ENCODE measurements at places on chromosomes 7 and 10.

- no peak for DNase-seq
Observed at GRCh38 chr7:75756991-75757676, 14.9 kb downstream of the CCL26 start.

DNA sequence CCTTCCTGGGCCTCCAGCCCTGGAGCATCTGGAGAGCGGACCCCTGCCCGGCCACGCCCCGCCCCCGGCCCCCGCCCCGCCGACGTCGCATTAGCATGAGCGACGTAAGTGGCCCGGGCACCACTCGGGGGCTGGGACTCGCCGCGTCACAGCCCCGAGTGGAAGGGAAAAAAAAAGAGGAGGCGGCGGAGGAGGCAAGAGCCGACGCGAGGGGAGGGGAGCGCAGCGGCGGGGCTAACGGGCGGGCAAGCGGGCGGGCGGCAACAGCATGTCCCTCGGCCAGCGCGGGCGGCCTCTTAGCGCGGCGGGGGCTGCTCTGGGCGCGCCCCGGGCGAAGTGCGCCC lies at the start of gene SLC18A3:
SLC18A3 (plus strand) TSS at position 197 of the 344 bp plus-strand sequence. CDS start 431 bp downstream, outside the sequence.
- no peak for DNase-seq

DNA sequence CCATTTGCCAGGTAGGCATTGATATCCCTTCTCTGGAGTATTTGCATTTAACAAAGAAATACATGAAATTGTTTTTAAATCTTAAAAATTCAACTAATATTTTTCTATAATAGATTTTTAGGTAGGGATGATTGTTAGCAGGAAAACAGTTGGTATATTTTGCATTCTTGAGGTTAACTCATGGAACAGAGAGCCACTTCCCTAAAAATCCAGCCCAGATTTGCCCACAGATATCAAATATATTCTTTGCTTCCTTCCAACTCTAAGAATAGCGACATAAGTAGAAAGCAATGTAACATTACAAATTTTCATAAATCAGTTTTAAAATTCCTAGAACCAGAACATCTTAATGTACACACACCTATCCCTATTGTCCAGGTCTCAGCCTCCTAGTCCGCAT lies 45.0 kb upstream of the ANLN start:
- no peak for DNase-seq

DNA sequence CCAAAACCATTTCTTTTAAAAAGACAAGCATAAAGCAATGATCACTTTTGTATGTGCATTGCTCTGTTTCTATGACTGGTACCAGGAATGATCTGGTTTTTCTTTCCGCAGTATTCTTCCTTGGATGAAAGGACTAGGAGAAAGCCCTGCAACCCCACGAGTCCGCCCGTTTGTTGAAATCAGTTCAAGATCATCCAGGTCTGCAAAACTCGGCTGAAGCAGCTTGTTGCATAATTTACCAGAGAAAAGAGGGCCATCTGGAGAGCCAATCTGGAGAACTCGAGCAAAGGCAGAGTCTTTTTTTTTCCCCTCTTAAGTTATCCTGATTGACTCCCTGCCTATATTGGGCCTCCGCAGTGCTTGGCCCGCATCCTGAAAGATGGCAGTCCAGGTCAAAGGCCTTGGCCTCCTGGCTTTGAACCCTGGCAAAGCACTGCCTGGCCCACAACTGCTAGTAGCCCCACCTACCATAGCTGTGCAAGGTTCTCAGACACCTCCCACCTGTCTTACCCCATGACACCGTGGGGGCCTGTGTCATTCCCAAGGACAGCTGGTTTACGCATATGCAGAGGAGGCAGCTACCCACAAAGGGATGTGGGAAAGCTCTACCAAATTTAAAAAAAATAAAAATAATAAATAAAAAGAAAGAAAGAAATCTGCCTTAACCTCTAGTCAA lies 572.2 kb downstream of the INHBA start:
- DNase-seq: no peak

- DNase-seq: no peak
Observed at GRCh38 chr7:19772841-19773760, at the start of gene TMEM196. Gene TMEM196 (minus strand): TSS chr7:19773617. CDS start chr7:19772696, 921 bp downstream.

DNA sequence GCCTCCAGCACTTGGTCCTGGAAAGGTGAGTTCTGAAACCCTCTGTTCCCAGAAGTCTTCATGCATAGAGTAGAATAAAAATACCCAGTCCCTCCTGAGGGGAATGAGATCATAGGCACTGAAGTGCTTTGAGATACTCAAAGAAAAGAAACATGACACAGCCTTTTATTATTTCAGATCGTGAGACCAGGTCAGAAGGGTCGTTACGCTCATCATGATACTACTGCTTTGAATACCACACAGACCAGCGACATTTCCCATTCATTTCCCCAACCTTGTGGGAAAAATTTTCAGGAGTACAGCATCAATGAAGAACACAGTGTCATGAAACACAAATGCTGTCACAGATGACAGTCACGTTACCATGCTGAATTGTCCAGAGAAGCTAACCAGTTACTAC lies 15.0 kb downstream of the CLRN3 start:
- DNase-seq: no peak

DNA sequence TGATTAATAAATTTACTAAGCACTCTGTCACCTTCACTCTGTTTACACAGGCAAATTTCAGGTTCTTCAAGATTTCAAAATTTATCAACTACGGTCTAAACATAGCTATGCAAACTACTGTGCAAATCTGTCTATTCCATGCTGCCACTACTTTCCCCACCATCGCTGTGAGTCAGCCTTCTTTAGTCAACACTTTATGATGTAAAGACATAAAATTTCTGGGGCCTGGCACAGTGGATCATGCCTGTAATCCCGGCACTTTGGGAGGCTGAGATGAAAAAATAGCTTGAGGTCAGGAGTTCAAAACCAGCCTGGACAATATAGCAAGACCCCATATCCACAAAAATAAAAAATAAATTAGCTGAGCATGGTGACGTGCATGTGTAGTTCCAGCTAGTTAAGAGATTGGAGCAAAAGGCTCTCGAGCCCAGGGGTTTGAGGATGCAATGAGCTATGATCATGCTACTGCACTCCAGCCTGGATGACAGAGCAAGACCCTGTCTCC lies 42.6 kb downstream of the CNOT4 start:
- no peak for DNase-seq

- no peak for DNase-seq
Observed at GRCh38 chr7:6641305-6642035, 4.4 kb downstream of the ZNF316 start.

DNA sequence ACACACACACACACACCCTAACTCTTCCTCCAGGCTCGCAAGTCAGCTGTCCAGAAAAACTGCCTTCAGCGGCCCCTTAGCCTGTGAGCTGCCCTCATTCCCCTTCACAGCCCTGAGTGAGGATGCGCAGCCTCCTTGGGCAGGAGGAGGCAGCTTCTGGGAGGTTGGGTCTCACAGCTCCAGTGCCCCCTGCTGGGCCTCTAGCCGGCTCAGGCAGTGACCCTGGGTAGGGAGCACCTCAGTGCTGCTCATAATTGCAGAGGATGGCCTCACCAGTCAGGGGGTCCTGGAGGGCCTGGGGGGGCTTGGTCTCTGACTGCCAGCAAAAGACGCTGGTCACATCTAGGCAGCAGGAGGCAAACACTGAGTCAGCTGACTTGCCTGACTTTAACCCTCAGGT lies 43.7 kb downstream of the ZNF273 start:
- DNase-seq: no peak

DNA sequence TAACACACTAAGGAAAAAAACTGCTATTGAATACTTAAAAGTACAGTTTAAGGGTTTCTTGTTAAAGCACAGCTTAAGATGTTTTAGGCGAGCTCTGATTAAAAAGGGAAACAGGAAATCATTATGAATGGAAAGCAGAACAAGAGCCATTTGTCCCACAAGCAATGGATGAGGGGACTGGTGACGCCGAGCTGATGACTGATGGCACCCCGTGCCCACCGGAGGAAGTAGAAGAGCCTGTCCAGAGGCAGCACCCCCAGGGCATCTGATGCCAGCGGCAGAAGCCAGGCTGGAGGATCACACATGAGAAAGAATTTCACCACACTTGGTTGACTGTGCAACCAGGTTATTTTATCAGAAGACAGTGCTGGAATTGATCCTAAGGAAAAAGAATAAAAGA lies 15.0 kb upstream of the INSIG1 start:
- DNase-seq: no peak

DNA sequence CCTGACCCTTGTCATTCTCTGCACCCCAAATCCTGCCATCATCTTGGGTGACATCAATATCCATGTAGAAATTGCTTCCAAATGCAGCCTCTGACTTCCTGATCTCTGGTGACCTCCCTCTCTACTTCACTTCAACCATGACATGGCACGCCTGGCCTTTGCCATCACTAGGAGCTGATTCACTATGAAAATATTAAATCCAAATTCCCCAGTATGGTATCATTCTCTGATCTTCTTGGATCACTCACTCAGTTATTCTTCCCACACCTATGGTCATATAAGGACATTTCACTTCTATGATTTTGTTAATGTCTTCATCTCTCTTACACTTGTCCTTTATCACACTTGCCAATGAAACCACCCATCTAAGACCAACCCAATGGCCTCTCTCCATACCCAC lies 73.7 kb upstream of the ODAD2 start:
- DNase-seq: no peak

DNA sequence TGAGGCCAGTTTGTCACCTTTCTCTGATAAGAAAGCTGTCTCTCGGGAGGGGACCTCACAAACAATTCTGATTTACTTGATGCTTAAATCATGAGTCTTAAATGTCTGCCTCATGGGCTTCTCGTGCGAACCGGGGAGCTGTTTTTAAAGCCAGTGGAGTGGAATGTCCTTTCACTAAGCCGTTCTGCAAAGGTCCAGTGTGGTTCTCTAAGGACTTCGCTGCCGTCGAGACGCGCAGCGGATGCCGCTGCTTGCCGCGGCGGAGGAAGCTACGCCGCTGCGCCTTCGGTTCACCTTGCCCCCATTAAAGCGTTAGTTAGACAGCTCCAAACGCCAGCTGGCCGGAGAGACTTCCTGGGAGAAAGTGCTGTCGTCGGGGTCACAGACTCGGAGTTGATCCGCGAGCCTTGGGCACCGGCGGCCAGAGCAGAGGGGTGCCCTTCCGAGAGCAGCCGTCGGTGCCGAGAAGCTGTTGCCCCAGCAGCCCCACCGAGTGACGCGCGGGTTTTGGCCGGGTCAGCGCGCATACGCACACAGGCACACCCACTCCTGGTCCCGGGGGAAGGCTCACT lies 1.3 kb upstream of the HMX3 start:
- no peak for DNase-seq

- DNase-seq: no peak
Observed at GRCh38 chr7:39527951-39528350, 38.3 kb upstream of the YAE1 start.

- DNase-seq: no peak
Observed at GRCh38 chr7:80095545-80095944, 39.1 kb upstream of the GNAI1 start.

GRCh38 chr7:134083766-134084487 lies 43.2 kb upstream of the LRGUK start:
- no peak for DNase-seq

DNA sequence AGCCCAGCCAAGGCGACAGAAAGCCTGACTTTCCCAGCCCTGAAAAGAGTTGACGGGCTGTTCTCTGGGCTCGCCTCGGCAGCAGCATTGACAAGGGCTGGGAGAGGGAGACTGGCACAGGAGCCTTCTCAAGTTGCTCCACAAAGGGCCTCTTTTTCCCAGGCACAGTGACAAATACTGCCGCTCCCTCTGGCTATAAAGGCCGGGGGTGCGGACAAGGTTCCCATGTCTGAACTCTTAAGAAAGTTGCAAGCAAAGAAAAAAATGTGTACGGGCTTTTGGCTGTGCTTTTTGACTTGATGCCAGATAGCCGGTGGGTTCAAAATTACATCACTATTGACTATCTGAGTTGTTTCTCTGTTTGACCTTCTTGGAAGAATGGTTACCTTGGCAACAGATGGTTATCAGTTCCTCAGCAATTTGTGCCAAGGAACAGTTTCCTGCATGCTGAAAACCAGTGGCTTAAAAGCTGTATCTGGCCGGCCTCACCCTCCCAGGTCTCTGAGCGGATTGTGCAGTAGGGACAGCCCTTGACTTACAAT lies 115.9 kb upstream of the EEPD1 start:
- DNase-seq: no peak

- DNase-seq: no peak
Observed at GRCh38 chr7:127946847-127947246, 84.4 kb downstream of the LRRC4 start.

DNA sequence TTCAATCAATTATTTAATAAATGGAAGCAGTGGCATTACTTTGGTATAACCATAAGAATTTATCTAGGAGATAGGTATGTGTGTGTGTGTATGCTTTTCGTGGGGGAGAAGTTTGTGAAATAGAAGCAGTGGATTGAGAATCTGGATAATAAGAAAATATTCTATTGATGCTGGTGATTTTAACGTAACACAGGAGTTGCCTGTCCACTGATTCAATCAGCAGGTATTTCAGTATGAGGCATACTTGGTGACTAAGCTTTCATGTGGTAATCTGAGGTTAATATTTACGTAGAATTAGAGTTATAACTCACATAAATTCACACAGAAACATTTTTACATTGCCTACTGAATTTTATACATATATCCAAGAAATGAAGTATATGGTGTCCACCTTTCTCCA lies 568.0 kb downstream of the ZWINT start:
- no peak for DNase-seq

GRCh38 chr10:121531076-121531829 lies 67.0 kb downstream of the FGFR2 start:
- DNase-seq: no peak

DNA sequence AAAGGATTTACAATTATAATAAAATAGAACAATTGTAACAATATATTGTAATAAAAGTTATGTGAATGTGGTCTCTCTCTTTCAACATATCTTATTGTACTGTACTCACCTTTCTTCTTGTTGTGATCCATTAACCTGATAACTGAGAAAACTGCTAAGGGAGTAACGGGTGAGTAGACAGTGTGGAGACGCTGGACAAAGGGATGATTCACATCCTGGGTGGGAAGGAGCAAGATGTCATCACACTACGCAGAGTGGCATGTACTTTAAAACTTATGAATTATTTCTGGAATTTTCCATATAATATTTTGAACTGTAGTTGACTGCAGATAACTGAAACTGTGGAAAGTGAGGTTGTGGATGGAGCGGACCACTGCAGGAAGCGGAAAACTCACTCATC lies 91.2 kb upstream of the PLPP4 start:
- DNase-seq: no peak

GRCh38 chr10:112120491-112120890 lies 63.1 kb downstream of the GPAM start:
- no peak for DNase-seq

GRCh38 chr7:48634116-48634632 lies 290.2 kb upstream of the CDC14C start:
- DNase-seq: no peak

All from sigmoid colon (tissue), 7 donors.